ENCODE measurements at places on chromosomes 13 and 19.

- DNase-seq = no peak
Observed at GRCh38 chr19:4518345-4519171, at the start of gene PLIN4. TSS of gene PLIN4 (minus strand) at chr19:4518486. CDS start at chr19:4518272, 214 bp downstream.

- DNase-seq = no peak
Observed at GRCh38 chr13:98575009-98575903, 1.7 kb downstream of the STK24 start.

DNA sequence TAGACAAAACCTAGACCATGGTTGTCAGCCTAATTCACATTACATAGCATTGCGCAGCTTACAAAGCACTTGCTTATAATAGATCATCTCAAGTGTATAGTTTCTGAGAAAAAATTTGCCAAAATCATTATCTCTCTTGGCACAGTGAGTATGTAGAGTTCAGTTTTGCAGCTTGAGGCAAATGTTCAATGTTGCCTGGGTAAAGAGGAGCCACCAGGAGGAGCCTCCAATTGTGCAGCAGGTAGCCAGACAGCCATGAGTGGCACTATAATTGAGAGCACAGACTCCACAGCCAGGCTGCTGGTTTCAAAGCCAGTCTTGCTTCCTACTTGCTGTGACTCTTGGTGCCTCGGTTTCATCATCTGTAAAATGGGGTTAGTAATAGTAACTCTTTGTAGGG is 24.0 kb upstream of the OLFM4 start:
- DNase-seq = no peak

DNA sequence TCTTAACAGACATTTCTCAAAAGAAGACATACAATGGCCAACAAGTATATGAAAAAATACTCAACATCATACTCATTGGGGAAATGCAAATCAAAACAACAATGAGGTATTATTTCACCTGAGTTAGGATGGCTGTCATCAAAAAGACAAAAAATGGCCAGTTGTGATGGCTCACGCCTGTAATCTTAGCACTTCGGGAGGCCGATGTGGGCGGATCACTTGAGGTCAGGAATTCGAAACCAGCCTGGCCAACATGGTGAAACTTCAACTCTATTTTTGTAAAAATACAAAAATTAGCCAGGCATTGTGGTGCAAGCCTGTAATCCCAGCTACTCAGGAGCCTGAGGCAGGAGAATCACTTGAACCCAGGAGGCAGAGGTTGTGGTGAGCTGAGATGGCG is 22.0 kb downstream of the CEACAM16 start:
- peak; percentile 44 for DNase-seq

DNA sequence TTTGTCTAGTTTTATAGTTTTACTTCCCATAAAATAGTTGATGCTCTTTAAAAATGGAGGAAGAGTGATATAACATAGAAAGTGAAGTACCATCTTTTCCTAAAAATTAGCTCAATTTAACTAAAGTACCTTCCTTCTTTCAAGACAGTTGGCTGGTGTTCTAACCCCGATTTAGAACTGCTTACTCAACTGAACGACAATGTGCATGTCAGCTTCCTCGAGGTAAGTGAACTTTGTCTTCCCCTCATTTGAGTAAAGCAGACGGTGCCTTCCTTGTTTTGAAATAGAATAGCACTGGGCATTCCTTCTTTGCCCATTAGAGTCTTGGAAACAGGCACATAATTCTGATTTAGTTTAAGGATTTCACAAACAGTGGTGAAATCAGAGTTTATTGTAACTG is 1519.2 kb downstream of the EFNB2 start:
- DNase-seq = peak; percentile 4

DNA sequence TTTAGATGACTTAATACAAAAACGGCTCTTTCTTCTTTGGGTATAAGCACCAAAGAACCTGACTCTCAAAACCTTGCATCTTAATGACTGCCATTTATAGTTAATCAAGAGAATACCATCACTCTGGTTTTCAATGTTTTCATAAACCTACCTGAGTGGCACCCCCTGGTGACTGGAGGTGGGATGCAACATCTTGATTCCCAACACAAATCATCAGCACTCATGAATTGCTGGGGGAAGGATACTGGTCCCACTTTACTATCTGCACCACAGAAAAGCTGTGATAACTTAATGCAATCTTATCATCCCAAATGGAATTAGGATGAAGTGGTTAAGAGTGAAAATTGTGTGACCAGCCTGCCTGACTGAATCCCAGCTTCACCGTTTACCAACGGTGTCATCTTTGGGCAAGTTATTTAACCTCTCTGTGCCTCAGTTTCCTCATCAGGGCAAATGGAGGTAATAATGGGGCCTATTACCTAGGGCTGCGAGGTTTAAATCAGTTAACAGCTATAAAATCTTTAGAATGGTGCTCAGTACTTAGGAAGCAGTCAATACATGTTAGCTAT is 366.4 kb downstream of the KLF12 start:
- DNase-seq = no peak

- DNase-seq = no peak
Observed at GRCh38 chr13:109971456-109972090, 185.2 kb upstream of the IRS2 start.

DNA sequence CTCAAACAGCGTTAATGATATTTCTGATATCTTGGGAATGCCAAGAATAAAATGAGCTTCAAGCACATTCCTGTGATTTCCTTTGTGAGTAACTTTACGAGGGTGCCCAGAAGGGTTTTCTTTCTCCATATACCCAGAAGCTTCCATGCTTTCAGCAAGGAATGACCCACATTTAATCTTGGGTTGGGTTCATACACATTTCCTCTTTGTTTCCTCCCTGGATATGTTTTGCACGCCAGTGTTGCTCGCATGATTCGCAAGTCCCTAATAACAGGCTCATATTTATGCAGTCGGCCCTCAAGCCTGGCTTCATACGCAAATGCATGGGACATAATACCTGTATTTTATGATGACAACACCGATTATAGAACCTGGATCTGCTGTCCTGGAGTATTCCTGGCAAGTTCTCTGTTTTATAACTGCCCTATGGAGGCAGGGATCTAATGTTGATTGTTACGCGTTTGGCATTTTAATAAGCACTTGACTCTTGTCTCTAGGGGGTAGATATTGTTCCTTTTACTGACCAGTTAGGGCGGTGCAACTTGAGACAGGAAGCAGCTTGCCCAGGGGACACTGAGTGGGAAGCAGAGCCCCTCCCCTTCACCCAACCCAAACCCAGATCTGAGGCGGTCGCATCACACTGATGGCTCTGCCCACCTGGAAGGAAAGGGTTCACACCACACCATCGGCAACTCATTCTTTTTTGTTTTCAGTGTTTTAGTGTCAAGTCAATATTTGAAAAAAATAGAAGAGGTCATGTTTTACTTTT is 220.4 kb upstream of the SOX1 start:
- no peak for DNase-seq

- DNase-seq = no peak
Observed at GRCh38 chr13:60327511-60327910, 69.5 kb upstream of the TDRD3 start.

DNA sequence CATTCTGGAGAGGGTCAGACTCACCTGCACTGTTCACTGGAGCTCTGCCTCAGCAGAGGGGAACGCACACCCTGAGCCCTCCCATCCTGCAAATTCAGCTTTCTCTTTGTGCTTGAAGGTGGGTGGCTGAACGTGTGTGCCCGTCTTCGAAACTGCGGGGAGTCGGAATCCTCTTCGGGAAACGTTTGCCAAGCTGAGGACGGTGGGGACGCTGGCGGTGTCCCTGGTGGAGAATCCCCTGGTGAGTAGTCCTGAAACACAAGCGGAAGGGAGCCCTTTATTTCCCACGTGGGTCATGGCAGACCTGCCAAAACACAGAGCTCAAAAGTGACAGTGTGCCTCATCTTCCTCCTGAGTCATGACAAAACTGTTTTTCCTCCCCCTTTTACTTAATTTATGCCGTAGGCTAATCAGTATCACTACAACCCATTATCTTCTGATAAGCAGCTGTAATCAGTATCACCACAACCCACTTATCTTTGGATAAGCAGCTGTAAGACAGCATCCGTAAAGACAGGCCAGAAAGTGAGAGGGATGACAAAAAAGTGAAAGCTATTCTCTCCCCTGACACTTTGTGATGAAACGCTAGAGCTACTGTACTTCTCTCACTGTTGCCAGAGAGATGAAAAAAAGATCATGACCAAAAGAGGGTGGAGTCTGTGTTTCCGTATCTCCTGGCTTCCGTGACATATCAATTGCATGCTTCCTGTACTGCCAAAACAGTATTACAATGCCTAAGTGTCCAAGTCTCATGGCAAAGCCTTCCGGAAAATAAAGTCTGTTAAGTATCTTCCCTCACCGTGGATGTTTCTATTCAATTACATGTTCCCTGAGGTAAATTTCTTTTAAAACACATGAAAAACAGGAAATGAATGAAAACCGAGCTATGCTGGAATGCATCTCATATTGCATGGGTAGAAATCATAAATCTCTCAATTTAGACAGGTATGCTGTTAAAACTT is 155.5 kb downstream of the TBC1D4 start:
- peak; percentile 30 for DNase-seq

DNA sequence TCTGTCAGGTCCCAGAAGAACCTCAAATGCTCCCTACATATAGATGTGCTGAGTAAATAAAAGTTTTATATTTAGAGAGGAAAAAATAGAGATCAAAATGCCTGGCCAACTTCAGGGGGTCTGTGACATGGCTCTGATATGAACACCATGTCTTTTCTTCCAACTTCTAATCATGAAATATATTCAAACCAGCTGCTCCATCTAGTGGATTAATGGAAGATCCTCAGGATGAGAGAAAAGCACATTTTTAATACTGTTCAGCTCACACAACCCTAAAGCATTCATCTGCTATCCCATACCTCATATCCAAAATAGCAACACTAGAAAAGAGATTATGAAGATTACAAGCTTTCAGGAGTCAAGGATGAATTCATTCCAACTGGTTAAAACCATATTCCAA is 56.0 kb upstream of the DOCK9 start:
- peak; percentile 62 for DNase-seq

- peak; percentile 90 for DNase-seq
Observed at GRCh38 chr19:50300814-50301606, 28.2 kb downstream of the KCNC3 start.

- no peak for DNase-seq
Observed at GRCh38 chr13:68257111-68257842, 1027.1 kb upstream of the PCDH9 start.

DNA sequence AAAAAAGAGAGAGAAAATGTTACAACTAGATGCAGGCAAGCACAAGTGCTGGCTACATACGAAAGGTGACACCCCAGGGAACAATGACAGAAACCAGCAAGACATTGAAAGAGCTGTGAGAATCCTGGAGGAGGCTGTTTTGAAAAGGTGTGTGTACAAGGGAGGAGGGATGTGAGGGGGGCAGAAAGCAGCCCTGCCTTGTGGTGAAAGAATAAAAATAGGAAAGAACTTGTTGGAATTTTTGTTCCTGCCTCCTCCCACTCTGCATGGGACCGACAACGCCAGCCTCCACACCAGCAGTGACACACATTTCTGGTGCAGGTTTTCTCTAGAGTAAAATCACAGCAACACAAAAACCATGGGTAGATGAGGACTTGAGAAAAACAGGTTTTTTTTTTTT is 1258.6 kb downstream of the PCDH9 start:
- DNase-seq = no peak

- DNase-seq = peak; percentile 58
Observed at GRCh38 chr19:50658441-50659317, 9.4 kb downstream of the C19orf81 start.

DNA sequence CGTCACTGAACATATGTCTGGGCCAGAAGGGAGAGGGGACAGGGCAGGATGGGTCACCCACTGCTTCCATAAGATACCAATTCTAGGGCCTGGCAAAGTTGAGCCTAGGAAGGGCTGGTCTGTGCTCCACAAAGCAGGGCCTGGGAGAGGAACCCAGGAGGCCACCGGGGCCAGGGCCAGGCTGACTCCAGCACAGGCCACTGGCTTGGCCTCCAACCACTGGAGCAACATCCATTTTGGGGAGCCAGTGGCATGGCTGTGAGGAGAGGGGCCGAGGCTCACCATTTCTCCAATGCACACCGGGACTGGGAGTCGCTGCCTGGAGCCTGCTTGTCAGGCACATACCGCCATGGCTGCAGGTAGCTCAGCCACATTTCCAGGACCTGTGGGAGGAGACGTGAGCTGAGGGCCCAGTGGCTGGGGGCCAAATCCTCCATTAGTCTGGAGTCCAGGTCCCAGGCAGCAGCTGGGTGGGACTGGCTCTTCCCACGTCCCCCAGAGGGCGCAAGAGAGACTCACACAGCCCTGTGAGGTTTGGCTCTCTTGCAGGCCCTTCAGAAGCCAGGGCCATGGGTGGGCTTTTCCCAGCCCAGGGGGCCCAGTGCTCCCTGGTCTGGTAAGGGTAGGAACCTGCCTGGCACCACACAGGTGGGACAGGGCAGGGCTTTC is 27.7 kb downstream of the TUBA3C start:
- no peak for DNase-seq

DNA sequence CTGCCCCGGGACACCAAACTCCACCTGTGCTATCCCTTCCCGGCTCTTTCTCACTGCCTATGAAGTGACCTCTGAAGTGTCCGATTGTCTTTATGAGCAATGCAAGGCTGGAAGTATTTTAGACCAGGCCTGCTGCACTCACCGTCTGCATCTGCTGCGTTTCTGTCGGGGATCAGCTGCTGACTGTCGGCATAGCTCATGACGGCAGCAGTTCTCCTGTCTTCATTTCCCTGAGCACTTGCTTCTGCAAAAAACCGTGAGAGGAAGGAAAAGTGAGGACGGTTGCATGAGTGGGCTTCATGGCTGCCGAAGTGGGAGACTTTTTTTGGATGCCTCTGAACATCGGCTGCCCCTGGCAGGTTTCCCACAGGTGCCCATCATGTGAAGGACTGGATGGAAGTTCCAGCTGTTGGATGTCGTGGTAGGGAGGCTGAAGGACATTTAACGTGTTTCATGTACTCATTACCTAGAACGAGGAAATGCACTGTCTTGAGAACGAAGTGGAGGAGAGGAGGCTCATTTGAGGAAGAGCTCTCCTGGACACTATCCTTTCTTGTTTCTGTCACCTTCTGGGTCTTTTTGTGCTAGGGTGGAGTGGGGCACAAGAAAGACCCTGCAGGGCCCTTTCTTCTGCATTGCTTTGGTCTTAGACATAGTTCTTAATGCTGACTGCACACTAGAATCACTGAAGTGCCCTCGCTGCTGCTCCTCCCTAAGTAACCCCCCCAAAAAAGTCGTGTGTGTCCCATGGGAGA is 94.7 kb downstream of the RNASEH2B start:
- peak; percentile 29 for DNase-seq

- no peak for DNase-seq
Observed at GRCh38 chr13:65650321-65650720, 1579.8 kb downstream of the PCDH9 start.

DNA sequence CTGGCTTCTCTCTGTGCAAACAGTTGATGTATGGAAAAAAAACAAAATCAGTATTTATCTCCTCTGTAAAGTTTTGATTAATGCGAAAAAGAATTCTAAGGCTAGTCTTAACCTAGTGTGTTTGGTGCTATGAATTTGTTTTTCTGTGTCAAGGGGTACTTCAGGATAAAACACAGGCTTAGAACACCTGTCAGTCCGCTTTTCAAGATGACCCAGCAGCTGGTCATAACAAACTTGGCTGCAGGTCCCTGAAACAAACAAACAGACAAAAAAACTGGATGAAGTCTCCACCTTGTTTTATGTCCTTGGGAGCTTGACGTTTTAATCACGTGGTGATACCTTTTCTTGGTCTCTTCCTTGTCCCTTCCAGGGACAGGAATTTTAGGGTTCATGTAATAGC is 689.3 kb downstream of the UQCRFS1 start:
- no peak for DNase-seq

GRCh38 chr13:109243311-109243951 is 543.0 kb downstream of the IRS2 start:
- peak; percentile 16 for DNase-seq

GRCh38 chr19:35195830-35196229 is 32.7 kb downstream of the FAM187B start:
- DNase-seq = no peak

- peak; percentile 87 for DNase-seq
Observed at GRCh38 chr19:7348587-7349230, at the start of gene ARHGEF18. TSS of gene ARHGEF18 (plus strand) at chr19:7348937. CDS start at chr19:7362891, 13,954 bp downstream.

Measured in suppressor macrophage treated with lipopolysaccharide for 1 hour (primary cell).